ENCODE measurements at places on chromosomes 1 and 21. TPM values are rescaled to one million over a fixed set of nuclear protein-coding genes. Genes with fewer than 3 reads are reported as not detected.

- DNase-seq, result no peak
Observed at GRCh38 chr21:42019706-42020105, 9.5 kb upstream of the ZBTB21 start.

DNA sequence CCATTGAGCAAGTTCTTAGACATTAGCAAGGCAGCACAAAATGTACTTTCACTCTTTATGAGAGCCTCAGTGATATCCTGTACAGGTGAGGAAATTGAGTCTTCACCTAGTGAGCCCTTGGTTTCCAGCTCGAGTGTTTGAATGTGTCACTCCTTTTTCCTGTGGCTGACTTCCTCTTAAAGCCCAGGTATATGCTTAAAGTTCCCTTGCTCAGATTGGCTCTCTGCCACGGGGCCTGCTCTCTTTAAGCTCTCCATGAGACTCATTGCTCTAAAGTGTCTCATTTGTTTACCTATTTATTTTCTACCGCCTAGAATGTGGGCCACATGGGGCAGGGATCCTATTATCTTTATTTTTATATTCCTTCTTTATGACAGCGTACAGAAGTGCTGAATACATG is 324.9 kb downstream of the SIPA1L2 start:
- no peak for DNase-seq

The PODN gene
- not detected for total RNA-seq

GRCh38 chr1:14160781-14161180 is 437.7 kb upstream of the KAZN start:
- DNase-seq, result no peak

The CR1 gene
- total RNA-seq, result 0.08 TPM

The KCNE2 gene
- total RNA-seq, result not detected

GRCh38 chr1:165056914-165057313 is 299.6 kb downstream of the LMX1A start:
- DNase-seq, result no peak

The OLFML3 gene
- 0.64 TPM for total RNA-seq

GRCh38 chr1:7852804-7853683 is at the start of gene UTS2:
TSS of gene UTS2 (minus strand) at chr1:7853065. CDS start at chr1:7853003, 62 bp downstream.
- no peak for DNase-seq

The GNG12 gene
- not detected for total RNA-seq

GRCh38 chr1:49728377-49728776 is 295.4 kb downstream of the AGBL4 start:
- no peak for DNase-seq

The SLC22A15 gene
- total RNA-seq, result 0.16 TPM
